ENCODE measurements at places on chromosomes 1 and 21.

DNA sequence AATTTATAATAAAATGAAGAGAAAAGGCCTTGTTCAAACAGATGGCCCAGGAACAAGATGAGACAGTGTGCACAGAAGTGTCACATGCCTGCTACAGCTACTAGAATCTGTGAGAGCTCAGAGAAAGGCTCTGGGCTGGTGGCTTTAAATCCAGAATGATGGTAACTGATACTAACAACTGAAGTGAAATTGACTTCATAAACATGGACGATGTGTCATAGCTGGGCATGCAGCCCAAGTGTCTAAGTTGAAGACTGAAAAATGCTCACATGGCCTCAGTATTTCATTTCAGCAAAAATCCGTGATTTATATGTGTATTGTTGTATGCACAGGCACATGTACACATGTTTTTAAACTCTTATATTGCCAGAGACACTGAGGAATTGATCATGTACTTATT, 208.3 kb upstream of the RUNX1 start:
- peak; percentile 70 for DNase-seq

- no peak for DNase-seq
These were observed 87.1 kb downstream of the CD58 start for GRCh38 chr1:116483481-116484309.

DNA sequence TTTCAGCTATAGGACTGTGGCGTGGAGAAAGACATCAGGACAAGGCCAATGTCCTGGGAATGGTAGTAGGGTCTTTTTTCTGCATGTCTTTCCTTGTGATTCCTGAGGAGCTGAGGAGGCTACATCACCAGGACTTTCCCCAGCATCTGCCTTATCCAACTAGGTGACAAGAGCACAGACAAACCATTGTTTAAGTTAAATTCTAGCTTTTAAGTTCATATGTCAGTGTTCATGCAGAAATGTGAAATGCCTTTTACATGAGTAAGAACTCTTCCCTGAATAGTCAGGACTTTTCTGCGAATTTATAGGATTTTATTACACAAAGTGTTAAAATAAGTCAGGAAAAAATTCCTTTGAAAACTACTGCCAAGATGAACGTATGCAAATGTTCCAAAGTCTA, 154.2 kb downstream of the PTGER3 start:
- DNase-seq = no peak

DNA sequence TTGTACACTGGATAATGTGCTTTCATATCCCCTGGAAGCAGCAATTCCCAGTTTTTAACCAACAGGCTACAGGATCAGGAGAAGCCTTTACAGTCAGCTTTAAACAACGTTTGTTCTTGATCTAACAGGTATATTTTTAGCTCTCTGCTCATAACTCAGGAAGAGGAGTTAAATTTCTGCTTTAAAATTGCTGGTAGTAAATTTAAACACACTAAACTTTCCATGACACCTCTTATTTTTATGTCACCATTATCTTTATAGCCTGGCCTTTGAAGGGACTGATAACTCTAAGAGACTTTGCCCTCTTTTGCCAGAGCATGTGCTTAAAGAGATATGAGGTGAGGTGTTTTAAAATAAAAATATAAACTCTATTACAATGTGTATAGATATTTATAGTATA, 119.6 kb upstream of the BRINP3 start:
- no peak for DNase-seq

GRCh38 chr1:26771285-26771642, 16.5 kb upstream of the PIGV start:
- DNase-seq = no peak

- DNase-seq = no peak
These were observed 125.9 kb downstream of the RIPK4 start for GRCh38 chr21:41640748-41641509.

DNA sequence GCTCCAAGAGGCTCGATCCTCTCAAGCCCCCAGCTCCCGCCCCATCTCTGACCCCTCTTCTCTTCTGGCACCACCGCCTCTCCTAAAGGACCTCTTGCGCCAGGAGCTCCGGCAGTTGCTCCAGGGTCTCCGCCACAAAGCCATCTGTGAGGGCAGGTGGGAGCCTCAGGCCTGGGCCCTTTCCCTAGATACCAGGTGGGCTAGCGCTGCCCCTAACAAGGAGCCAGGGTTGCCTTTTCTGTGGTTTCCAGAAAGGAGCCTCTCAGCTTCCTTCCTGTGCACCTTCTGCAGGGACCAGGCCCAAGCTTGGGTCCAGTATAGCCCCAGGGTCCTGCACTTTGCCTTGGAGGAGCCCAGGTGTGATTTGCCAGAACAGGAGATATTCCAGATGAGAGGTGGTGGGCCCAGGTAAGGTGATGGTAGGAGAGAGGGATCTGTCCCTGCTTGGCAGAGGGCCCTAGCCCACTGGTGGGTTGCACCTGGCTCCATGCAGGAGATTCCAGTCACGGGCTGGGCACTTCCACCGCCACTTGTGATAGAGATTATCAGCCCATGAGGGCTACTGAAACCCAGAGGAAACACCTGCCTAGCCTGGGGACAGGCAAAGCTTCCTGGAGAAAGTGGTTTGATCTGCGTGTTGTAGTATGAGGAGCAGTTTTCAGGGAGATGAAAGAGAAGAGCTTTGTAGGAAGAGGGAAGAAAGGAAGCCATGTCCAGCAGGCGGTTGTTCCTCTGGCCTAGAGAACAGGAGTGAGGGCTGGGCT, 1.0 kb downstream of the CCDC24 start:
- no peak for DNase-seq

- DNase-seq = no peak
These were observed 37.3 kb upstream of the TMEM125 start for GRCh38 chr1:43232482-43232881.

DNA sequence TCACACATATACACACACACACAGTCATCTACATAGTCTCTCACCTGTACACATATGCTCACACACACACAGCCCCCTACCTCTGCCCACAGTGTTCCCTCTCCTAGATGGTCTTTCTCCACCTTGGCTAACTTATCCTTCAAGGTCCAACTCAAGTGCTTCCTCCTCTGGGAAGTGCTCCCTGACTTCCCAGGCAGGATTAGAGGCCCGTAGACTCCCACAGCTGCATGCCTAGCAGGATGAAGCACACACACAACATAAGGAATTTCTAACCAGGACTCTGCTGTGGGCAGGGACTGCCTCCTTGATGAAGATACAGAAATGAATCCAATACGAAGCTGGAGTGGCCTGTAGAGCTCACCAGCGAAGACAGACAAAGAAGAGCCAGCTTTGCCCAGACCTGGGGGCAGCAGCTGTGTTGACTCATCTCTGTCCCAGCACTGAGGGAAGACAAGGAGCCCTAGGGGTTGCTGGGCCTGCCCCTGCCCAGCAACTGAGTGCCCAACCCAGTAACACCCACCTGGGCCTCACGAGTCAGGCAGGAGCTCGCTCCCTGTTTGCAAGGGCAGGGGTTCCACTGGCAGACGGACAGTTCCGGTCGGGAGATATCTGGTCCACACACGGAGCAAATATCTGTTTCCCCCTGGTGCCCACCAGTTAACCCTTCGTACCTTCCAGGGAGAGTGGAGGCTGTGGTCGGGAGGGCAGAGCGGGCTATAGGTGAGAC, 100.8 kb downstream of the DMRTB1 start:
- peak; percentile 37 for DNase-seq

GRCh38 chr1:166297993-166298392, 131.2 kb upstream of the FAM78B start:
- no peak for DNase-seq

DNA sequence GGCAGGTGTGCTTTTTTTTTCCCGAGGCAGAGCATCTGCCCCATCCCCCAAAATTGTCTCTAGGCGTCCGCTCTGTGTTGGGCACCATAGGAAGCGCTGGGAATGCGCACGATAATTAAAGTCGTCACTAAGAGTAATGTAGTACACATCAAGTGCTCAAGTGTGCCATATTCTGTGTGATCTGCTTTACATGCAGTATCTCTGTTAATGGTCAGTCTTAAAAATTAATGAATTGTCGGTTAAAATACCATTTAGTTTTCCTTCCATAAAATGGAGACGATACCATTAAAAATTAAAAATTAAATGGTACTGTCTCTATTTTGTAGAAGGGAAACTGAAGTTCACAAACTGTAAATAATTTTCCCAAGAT, 544 bp upstream of the CCT8 start:
- no peak for DNase-seq

DNA sequence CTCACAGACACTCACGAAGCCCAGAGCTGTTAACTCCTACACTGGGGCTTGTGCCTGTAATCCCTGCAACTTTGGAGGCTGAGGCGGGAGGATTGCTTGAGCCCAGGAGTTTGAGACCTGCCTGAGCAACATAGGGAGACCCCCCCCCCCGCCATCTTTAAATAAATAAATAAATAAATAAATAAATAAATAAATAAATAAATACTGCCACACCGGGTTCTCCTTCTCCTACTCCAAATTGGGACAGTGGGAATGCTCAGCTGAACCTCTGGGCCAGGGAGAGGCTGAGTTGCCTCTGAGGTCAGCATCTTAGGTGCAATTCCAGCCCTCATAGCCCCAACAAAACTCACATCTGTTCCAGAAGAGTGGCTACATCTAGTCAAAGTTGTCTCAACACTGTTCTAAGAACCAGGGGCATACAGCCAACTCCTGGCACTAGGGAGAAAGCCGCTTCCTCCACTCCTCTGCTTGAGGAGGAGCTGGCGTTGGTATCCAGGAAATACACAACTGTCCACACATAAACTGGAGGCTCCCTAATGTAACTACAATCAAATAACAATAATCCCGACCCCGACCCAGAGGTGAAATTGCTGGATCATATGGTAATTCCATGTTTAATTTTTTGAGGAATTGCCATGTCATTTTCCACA, 27.0 kb downstream of the C1orf216 start:
- no peak for DNase-seq

DNA sequence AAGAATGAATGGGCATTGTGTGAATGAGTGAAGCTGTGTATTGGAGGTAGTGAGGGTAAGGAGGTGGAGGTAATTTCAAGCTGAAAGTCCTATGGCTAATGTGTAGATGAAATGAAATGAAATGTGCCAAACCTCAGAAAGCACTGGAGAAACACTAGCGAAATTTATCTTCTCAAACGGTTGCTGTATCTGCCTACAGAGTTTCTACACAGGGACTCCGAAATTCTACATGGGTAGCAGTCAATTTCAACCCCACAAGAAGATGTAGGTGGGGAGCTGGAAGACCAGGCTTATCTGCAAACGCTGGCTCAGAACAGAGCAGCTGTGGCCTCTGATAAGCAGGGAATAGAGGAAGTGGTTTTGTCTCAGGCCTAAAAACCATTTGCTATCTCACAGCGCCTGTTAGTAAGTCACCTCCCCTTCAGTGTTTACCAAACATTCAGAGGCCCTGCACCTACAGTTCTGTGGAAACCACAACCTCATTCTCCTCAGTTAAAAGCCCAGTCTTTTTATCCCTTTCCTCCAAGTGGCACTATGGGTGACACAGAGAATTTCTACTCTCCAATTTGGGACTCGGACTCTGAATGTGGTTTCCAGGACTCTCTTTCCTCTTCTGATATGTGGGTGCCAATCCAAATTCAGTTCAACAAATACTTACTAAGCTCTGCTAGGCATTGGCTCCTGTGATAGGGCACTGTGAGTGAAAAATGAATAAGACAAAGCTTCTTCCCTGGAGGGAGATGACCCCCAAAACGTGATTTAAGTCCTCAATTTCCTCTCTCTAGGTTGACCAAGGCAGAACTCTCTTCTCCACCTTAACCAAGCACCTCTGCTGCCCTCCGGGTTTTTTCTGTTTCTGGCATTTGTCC, 17.2 kb upstream of the SLAMF6 start:
- no peak for DNase-seq

DNA sequence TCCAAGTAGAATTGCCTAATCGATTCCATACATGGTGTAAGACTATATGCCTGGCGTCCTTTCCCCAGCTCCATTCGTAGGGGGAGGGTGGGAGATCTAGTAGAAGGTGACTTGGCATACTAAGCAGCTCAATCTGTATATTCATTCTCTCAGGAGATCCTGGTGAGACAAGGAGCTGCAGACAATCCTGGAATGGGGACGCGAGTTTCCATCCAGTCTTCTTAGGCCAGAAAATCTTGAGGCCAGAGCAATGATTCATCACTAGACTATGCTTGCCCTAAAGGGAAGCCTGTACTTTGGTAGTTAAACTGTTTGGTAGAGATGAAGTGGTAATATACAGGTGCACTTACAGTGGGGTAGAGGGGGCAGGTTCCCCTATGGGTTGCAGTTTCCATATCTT, 468.7 kb downstream of the ADGRL2 start:
- DNase-seq = no peak

GRCh38 chr1:29456685-29457435, 220.5 kb downstream of the PTPRU start:
- no peak for DNase-seq

GRCh38 chr1:173529106-173529505, 52.0 kb downstream of the PRDX6 start:
- no peak for DNase-seq

GRCh38 chr1:26387447-26387846, 14.9 kb upstream of the ZNF683 start:
- no peak for DNase-seq

DNA sequence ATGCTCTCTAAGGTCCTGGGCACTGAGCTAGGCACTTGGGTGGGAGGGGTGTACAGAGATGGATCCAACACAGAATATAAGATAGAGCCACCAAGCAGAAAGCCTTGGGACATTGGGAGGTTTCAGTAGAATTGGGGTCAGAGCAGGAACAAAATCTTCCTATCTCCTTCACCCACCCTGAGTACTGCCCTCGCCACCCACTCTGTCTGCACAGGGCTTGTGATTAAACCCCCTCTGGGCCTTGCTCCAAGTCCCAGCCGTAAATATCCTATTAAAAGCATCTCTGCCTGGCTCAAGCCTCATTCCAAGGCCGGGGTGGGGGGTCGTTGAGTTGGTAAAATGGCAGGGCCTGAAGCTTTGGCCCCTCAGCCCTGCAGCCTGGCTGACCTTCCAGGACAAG, 166.7 kb downstream of the GRIK3 start:
- no peak for DNase-seq

DNA sequence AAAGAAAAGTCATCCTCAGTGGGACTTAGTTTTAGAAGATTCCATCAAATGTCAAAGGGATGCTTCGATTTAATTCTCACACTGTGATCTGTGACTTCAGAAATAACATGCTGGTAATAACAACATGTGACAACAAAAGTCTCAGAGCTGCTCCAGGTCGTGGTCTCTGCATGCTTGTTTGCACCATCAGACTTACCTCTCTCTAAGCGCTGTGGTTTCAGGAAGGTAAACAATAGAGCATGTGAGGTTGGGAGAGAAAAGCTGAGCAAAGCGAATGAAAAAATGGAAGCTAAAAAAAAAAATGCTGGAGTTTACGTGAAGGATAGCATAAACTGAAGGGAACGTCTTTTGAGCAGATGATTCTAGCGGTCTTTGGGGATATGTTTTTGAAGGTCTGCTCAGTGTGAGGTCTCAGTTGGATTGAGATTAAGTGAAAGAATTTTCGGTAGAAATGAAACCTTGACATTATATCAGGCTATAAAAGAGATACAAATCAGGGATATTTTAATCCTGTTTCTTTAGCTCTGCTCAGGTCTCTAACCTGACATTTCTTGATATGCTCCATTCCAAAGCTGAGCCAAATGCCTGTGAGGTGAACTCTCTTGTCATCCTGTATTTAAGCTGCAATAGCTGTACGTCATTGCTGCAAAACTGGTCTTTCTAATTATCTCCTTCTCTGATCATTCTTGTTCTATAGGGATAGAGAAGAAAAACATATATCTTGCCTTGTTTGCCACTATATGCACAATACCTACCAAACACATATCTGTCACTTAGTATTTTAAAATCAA, 86.5 kb downstream of the C1orf21 start:
- DNase-seq = no peak

Measured in RWPE2 (cell line).